ENCODE measurements at places on chromosomes 16 and 17.

GRCh38 chr16:77277571-77277970 lies 78.4 kb downstream of the SYCE1L start:
- DNase-seq = no peak

DNA sequence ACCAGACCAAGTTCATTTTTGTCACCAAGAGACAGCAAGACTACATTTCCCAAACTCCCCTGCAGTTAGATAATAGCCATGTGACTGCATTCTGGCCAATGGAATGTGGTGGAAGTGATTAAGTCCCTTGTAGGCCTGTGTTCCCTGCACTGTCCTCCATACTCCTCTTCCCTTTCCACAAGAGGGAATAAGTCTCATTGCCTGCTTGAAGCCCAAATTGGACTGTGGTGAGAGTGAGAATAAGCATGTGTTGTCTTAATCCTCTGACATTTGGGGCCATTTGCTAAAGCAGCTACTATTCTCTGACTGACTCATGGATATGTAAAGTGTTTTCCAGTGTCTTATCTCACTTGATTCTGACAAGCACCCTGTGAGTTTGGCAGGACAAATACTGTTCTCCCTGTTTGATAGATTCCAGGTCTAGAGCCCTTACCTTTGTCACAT lies 20.7 kb downstream of the PIK3R6 start:
- peak; percentile 92 for DNase-seq

- no peak for DNase-seq
These were observed 351.7 kb downstream of the CDH8 start for GRCh38 chr16:61684541-61684940.

- DNase-seq = peak; percentile 93
These were observed 3.0 kb downstream of the ALDH3A1 start for GRCh38 chr17:19744922-19745757.

- DNase-seq = no peak
These were observed 10.9 kb upstream of the MMD start for GRCh38 chr17:55432358-55433028.

DNA sequence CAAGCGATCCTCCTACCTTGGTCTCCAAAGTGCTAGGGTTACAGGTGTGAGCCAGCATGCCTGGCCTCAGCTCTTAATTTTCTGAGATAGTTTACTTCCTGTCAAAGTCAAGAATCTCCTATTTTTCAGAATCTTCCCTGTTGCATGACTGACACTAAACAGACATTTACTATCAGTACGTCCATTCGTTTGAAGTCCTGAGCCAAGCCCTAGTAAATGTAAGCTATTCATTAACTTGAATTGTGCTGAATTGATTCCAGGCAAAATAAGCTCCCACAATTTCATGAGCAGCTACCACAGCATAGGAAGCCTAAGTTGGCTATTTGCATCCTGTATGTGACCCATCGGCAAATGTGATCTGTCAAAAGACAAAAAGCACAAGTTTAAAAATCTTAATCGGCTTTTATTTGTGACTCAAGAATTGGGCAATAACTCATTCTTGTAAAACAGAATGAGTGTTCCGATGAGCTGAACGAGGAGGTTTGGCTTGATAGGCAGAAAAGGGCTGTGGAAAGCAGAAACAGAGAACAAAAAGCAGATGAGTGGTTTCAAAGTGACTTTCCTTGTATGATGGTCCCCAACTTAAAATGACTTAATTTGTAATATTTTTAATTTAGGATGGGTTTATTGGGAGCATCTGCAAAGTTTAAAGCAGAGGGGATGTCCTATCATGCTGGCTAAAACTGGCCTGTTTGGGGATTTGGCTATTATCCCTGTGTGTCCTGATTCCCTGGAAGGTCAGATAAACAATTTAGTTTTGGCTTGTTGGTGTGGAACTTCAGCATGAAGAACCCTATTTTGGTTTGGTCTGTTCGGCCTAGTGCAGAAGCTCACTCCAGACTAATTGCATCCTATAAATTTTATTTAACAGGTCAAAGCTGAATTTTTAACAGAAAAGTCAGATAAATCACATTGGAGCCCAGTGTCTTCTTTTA lies 14.2 kb downstream of the RNF112 start:
- no peak for DNase-seq

- DNase-seq = no peak
These were observed 196.0 kb downstream of the MAF start for GRCh38 chr16:79404571-79404970.

- DNase-seq = no peak
These were observed 6.9 kb upstream of the C16orf78 start for GRCh38 chr16:49366669-49367068.

DNA sequence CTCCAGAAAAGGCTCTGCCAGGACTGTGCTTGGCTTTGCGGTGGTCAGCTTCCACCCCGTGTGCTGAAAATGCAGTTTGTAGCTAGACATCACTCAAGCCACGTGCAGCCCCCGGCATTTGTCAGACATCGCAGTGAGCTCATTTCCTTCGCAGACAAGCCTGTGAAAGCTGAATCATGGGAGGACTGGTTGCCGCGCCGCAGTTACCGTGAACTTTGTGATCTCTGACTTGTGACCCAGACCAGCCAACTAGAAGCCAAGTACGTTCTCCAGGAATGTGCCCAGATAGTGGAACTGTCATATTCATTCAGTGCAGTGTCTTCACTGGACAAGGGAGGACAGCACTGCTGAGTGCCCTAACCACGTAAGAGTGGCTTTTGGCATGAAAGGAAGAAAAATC lies 58.1 kb downstream of the NDE1 start:
- no peak for DNase-seq

GRCh38 chr16:65675161-65675560 lies 553.3 kb upstream of the CDH11 start:
- DNase-seq = no peak

DNA sequence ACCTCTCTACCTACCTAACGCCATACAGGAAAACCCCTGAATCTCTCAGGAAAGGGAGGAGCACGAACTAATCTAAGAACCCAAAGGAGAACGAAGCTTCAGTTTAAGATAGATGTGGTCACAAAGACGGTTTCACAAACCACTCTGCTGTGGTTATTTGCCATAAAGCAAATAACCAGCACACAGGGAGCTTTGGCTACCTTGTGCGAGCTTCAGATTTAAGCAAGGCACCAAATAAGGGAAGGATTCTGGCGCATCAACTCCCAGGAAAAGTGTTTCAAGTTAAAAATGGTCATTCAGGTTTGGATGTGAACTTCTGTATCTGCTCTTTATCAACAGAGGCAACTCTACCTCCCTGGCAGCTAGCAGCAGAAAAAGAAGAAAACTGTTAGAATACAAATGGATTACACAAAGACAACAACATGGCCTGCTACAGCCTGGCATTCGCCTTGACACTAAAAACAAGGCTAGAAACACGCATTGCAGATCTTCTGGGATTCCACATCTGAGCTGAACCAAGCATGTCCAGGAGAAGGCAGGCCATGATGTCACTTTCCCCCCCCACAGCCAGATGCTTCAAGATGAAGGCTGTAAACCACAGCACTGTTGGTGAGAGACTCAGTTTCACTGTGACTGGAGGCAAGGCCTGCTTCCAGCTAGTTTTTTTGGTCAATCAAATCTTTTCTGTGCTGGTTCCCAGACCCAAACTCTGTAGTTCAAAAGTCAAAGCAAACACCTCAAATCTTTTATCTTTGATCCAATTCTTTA lies 43.6 kb downstream of the SMG6 start:
- peak; percentile 21 for DNase-seq

GRCh38 chr17:6064868-6065267 lies 5.3 kb upstream of the WSCD1 start:
- no peak for DNase-seq

- peak; percentile 45 for DNase-seq
These were observed at the start of gene CACNG5 for GRCh38 chr17:66834919-66835454. Gene CACNG5 (plus strand): TSS chr17:66835117. CDS start chr17:66877333, 42,216 bp downstream.

- DNase-seq = no peak
These were observed 108.0 kb upstream of the GOT2 start for GRCh38 chr16:58842156-58842555.

DNA sequence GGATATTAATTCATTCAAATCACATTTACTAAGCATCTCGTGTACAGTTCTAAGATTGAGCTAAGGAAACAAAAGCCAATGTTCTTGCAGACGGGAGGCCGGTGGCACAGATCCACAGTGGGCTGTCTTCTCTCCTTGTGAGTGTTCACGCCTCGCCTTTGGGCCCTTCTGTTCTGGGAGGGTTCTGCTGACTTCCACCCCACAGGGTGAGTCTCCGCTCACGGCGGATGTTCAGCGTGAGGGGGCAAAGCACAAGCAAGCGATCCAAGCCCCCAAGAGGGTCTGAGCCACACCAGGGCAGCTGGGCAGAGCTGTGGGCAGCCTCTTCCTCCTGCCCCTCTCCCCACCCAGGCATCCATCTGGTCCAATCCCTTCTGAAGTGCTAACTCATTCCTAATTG lies 84.3 kb upstream of the DOC2B start:
- no peak for DNase-seq

DNA sequence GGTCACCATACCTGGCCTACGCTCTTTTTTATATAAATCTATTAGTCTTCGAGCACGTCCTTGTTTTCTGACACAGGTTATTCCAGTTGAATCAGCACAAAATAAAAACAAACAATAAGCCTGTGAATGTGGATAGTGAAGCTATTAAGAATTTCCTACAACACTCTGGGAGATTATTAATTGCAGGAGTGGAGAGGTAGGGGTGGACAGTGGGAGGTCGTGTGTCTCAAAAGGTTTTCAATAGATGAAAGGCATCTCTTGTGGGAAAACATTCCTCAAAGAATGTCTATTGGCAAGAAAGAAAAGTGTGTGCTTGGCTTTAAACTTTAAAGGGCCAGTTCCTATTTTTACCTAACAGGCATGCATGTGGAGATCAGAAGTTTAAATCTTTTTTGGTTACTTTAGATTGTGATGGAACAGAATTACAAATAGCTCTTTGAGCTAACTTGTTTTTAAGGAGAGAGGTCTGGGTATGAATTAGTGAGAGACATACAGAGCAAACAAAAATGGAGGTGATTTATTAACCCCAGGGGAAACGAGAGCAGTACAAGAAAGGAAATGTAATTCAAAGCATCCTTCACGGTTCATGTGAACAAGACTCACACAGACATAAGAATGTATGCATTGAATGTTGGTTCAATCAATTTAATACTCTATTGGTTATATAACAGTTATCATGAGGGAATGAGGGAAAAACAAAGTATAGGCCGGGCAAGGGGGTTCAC lies 9.0 kb downstream of the SMYD4 start:
- DNase-seq = no peak

- DNase-seq = peak; percentile 86
These were observed 4.0 kb downstream of the SRCIN1 start for GRCh38 chr17:38601539-38602351.

Measured in mesendoderm (in vitro differentiated cells).